ENCODE measurements at places on chromosomes 5 and 9.

DNA sequence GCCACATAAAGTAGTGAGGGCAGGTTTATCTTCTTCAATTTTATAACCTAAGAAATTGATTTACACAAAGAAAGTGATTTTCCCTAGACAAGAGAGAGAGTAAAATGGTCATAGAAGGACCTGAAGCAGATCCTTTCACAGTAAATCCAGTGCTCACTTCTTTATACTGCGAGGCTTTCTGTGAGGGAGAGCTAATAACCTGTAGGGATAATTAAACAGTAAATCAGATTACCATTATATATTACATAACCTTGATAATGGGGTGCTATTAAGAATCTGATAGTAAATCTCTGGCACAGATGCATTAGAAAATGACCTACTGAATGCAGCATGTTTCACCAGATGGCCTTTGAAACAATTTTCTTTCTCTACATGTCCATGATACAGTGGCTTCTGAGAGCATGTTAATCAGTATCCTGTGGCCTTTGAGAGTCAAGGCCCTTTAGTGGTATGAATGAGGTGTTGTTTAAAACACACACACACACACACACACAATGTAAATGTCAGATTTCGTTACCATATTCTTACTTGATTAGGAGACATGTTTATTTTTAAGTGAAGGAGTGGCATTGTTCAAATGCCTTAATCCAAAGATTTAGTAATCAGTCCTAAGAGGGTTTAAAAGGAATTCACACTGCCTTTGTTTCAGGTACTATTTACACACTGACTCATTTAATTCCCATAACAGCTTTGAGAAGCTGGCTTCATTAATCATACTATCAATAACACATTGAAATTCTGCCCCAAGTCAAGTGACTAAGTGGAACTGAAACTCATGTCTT is 124.7 kb downstream of the ALDH1A1 start:
- no peak for DNase-seq

- DNase-seq: no peak
Observed at GRCh38 chr5:43623048-43623680, 20.2 kb downstream of the NNT start.

GRCh38 chr5:2003690-2004365 is 121.1 kb upstream of the IRX4 start:
- no peak for DNase-seq

GRCh38 chr5:142202282-142202681 is 93.7 kb downstream of the NDFIP1 start:
- DNase-seq: no peak

DNA sequence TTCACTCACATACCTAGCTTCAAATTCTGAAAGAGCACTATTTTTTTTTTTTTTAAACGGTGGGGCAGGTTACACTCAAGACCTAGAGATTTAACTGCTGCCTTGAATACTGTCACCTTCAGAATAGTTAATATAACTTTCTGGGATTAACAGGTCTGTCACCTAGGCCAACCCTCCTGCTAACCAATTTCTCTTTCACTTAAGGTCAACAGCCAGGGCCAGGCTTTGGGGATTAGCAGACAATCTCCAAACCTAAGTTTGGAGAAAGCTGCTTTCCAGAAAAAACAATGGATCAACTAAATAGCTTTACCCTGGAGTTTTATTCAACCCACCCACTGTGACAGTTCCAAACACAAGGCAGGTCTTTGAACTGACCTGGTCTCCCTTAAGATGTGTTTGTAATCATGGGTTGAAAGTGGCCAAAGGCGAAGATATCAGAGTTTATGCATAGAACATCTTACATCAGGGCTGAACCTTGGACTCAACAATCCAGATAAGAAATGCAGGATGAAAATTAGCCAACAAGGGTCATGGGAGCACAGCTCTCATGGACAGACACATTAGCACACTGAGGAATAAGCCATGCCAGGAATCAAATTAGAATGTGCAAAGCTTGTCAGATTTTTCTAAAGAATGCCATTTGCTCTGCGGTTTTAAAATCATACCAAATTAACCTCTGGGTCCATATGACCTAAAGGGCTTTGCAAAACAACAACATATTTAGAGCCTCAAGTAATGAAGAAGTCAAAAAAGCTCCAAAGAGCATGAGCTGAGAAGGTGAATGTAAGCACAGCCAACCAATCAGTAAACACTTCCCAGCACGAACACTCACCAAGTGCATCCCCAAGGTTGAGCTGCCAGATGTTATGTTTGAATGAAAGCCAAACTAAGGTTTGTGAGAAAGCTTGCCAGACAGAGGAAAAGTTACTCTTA is 538.5 kb upstream of the DMAC1 start:
- no peak for DNase-seq

- DNase-seq: peak; percentile 17
Observed at GRCh38 chr5:56685503-56686217, 129.7 kb upstream of the MAP3K1 start.

GRCh38 chr9:83024506-83025125 is 38.3 kb downstream of the RASEF start:
- DNase-seq: no peak

DNA sequence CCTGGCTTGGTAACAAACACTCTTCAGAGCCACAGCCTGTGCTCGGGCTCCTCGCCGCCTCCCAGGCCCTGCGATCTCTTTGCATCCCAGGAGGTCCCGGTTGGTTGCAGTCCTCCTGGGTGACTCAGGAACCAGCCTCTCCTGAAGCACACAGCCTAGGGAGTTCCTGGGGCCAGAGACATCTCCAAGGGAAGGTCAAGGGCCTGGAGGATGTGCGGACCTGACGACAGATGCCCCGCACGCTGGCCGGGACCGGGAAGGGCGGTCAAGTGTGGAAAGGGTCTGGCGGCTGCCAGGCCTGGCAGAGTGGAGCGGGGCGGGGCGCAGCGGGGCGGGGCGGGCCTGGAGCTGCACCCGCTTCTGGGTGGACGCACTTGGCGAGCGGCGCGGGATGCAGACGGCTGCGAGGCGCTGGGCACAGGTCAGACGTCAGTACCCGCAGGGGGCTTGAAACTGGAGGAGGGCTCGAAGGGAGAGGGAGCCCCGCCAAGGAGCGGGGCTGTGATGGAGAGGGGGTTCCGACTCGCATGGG is 45.0 kb upstream of the PRSS3 start:
- no peak for DNase-seq

GRCh38 chr9:36031774-36032555 is 4.7 kb upstream of the RECK start:
- DNase-seq: no peak
